HepG2 (cell line): ENCODE measurements at places on chromosomes 1 and 21. TPM values are rescaled to one million over a fixed set of nuclear protein-coding genes. Genes with fewer than 3 reads are reported as not detected.

The CXADR gene
- total RNA-seq, result 57.0 and 86.8 TPM in 2 replicates

The RAB25 gene
- total RNA-seq, result 0.20 TPM in 1 of 2 replicates, not detected in the other

The CHI3L2 gene
- 1.7 and 1.9 TPM in 2 replicates for total RNA-seq

The LIPI gene
- not detected in 2 replicates for total RNA-seq

The MTARC1 gene
- 64.2 and 106 TPM in 2 replicates for total RNA-seq

The PARP1 gene
- total RNA-seq, result 85.2 and 125 TPM in 2 replicates

The LCE2B gene
- total RNA-seq, result not detected in 2 replicates

The SERPINC1 gene
- total RNA-seq, result 107 and 205 TPM in 2 replicates

The HNRNPU gene
- total RNA-seq, result 508 and 657 TPM in 2 replicates

The C1QB gene
- total RNA-seq, result not detected in 2 replicates

The CHRM3 gene
- not detected in 2 replicates for total RNA-seq

The CFAP57 gene
- total RNA-seq, result 0.14 TPM in 1 of 2 replicates, not detected in the other

The DNMT3L gene
- 1.7 TPM in 1 of 2 replicates, not detected in the other for total RNA-seq

The PDE4B gene
- not detected in 2 replicates for total RNA-seq

The VPS13D gene
- total RNA-seq, result 13.9 and 14.2 TPM in 2 replicates

The DSTYK gene
- 4.8 and 6.1 TPM in 2 replicates for total RNA-seq

The BRDT gene
- total RNA-seq, result not detected in 2 replicates

The FCRL6 gene
- not detected in 2 replicates for total RNA-seq

The NMNAT2 gene
- not detected in 2 replicates for total RNA-seq

The DPH5 gene
- total RNA-seq, result 53.2 and 71.9 TPM in 2 replicates

The CFHR2 gene
- total RNA-seq, result not detected in 2 replicates

The DUSP10 gene
- total RNA-seq, result 2.1 and 2.5 TPM in 2 replicates

The TNFRSF14 gene
- total RNA-seq, result 6.2 and 11.9 TPM in 2 replicates

The HPCA gene
- not detected in 2 replicates for total RNA-seq

The EDN2 gene
- not detected in 2 replicates for total RNA-seq

The C1orf94 gene
- not detected in 2 replicates for total RNA-seq

The PCSK9 gene
- 31.2 and 80.5 TPM in 2 replicates for total RNA-seq

The CFAP126 gene
- total RNA-seq, result not detected in 2 replicates

The VHLL gene
- 0.24 TPM in 1 of 2 replicates, not detected in the other for total RNA-seq

The EXOC8 gene
- total RNA-seq, result 7.9 and 12.0 TPM in 2 replicates

The SPRR2A gene
- total RNA-seq, result not detected in 2 replicates

The AMY1B gene
- not detected in 2 replicates for total RNA-seq
